ENCODE measurements at places on chromosomes 5 and 9. TPM values are rescaled to one million over a fixed set of nuclear protein-coding genes. Genes with fewer than 3 reads are reported as not detected.

DNA sequence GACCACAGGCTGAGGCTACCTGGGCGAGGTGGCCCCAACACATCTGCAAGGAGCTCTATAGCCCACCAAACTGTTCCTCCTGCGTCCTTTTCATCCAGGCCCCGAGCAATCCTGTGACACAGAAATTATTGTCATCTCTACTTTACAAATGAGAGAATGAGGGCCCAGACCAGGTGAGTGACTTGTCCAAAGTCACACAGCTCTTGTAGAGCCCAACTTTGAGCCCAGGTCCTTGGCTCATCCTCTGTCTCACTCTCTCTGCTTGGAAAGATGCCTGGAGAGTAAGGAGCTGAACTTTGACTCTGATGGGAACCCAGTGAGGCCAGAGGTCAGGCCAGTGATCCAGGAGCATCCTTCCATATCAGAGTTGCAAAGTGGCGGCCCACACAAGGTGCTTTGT is 39.6 kb downstream of the STC2 start:
- DNase-seq: no peak

DNA sequence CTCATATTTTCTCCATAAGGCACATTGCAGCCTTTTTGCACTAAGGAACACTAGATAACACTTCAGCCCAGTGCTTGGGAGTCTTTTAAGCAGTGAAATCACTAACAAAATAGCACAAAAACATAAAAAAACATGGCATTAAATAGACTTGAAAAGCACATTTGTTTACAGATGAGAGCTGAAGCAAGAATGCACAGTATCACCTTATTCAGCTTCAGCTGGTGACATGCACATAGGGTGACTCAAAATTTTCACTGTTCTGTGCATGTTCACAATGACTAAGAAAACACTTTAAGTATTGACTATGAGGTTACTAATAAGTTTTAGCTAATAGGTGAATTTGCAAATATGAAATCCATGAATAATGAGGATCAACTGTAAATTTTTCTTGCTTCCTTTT is 293.9 kb upstream of the TARS1 start:
- DNase-seq: no peak

GRCh38 chr5:101437351-101437750 is 534.3 kb upstream of the ST8SIA4 start:
- no peak for DNase-seq

DNA sequence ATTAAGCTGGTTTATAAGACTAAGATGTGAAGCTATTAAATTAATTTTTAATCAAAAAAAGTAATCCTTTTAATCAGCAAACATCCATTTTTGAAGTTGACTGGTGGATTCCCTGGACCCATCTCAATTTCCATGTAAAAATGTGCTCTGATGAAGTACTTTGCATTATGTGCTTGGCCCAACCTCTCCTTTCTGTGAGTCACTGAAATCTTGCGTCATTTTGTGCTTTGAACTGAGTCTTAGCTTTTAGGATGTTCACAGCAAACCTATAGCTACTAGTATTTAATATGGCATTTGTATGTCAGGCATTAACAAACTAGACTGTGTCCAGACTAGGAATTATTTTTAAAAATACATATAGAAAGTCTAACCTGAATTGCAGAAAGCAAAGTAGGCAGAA is 55.0 kb upstream of the CDH12 start:
- no peak for DNase-seq

The MEIKIN gene
- not detected for total RNA-seq

Data from OCI-LY7 (cell line).